ENCODE measurements at places on chromosomes 2 and 18.

DNA sequence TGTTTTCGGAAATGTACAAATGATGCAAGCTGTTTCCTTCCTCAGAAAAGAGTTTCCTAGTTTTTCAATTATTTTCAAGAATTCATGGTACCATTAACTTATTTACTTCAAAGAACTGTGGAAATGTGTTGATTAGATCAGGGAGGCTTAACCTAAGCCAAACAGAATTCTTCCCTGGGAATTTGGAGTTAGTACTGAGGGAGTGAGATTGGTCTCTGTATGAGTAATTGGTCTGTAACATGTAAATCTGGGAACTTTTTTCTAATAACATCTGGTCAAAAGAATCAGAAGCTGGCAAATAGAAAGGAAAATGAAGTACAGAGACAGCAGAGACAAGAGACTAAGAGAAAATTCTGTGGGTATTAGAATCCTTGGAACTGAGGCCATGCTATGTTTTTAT lies 145.8 kb downstream of the BABAM2 start:
- DNase-seq, result no peak

DNA sequence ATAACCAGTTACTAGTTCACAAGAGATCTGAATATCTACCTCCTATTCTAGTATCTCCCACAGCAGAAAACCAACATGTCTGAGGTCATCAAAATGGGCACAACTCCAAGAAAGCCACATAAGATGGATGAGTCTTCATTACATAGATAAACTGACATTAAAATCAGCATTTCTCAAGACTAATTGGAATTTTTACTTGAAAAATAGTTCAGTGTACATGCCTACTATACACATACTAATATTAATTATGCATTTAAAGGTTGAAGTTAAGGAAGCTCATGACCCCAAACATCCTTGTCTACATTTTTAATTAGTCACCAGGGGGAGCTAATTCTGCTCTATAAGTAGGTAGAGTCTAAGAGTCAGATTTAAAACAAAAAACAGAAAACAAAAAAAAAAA lies 41.9 kb downstream of the ZNF521 start:
- DNase-seq, result no peak

GRCh38 chr2:36670881-36671595 lies 25.5 kb upstream of the VIT start:
- no peak for DNase-seq

DNA sequence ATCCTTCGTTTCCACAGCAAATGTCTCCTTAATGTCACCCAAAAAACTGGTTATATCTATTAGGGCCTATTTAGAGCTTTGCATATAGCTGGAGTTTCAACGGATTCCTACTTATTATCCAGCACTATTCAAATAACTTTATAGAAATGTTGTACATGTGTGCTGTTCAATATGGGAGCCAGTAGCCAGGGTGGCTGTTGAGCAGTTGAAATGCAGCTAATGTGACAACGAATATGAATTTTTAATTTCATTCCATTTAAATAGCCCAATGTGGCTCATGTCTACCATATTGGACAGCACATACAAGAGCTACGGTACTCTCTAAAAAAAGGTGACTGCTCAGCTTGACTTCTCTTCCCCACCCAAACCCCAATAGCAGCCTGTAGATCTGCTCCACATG lies 2.4 kb downstream of the APOB start:
- DNase-seq, result no peak

- no peak for DNase-seq
Observed at GRCh38 chr2:239140346-239141020, 260.3 kb downstream of the HDAC4 start.

DNA sequence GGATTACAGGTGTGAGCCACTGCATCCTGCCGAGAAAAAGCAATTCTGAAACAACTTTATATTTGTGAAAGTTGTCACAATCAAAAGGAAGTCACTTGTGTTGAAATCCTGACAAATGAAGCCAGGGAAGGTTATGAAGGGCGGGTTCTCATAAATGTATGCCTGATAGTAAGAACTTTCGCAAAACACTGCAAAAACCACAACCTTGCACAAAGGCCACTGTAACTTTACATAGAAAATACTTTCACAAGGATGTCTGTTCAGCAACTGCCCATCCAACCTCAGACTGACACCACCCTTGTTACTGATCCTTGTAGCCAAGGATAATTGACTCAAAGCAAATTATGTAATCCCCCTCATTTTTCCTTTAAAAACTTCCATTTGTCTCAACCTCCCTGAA lies 90.6 kb downstream of the SLC4A3 start:
- DNase-seq, result no peak

GRCh38 chr2:205758051-205758450 lies 75.8 kb downstream of the NRP2 start:
- no peak for DNase-seq

DNA sequence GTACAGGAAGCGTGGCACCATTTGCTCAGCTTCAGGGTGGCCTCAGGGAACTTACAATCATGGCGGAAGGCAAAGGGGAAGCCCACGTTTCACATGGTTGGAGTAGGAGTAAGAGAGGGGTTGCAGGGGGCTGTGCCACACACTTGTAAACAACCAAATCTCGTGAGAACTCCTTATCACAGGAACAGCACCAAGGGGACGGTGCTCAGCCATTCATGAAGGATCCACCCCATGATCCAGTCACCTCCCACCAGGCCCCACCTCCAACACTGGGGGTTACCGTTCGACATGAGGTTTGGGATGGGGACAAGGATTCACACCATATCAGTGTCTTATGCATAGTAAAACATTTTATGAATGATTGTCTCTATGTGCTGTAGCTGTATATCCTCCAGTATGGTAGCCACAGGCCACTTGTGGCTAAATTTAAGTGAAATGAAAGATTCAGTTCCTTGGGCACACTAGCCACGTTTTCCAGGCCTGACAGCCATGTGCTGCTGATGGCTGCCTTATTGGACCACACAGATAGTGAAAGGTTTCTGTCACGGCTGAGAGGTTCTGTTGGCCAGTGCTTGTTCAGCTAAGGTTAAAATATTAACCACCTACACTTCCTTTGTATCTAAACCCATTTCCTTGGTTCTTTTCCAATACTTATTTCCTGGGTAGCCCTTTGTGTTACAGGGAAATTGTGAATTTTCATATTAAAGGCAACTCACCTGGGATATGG lies 77.3 kb downstream of the AGAP1 start:
- no peak for DNase-seq

DNA sequence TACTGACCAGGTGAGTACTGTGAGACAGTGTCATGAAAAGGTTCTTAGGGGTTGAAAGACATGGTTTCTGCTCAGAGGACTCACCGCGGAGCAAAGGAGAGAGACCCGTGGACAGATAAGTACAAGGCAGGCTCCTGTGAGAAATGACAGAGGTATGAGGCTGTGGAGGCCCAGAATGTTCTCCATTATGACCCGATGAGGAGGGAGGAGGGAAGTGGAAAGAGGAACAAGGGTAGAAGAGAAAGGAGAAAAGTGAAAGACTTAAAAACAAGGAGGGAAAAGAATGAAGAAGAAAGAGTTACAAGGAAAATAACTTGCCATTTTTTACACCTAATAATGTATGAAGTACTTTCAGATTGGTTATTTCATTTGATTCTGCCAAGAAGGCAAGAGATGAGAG lies 29.8 kb downstream of the MAPRE3 start:
- DNase-seq, result no peak

GRCh38 chr2:200242570-200242969 lies 63.9 kb upstream of the SPATS2L start:
- no peak for DNase-seq

GRCh38 chr2:205699515-205700289 lies 17.4 kb downstream of the NRP2 start:
- no peak for DNase-seq

- no peak for DNase-seq
Observed at GRCh38 chr2:204869132-204869823, 324.0 kb downstream of the PARD3B start.

GRCh38 chr2:132573444-132574007 lies 96.5 kb downstream of the LYPD1 start:
- no peak for DNase-seq

- DNase-seq, result no peak
Observed at GRCh38 chr2:149075853-149076252, 37.4 kb downstream of the LYPD6B start.

GRCh38 chr2:16275661-16276060 lies 335.3 kb downstream of the MYCN start:
- DNase-seq, result no peak

DNA sequence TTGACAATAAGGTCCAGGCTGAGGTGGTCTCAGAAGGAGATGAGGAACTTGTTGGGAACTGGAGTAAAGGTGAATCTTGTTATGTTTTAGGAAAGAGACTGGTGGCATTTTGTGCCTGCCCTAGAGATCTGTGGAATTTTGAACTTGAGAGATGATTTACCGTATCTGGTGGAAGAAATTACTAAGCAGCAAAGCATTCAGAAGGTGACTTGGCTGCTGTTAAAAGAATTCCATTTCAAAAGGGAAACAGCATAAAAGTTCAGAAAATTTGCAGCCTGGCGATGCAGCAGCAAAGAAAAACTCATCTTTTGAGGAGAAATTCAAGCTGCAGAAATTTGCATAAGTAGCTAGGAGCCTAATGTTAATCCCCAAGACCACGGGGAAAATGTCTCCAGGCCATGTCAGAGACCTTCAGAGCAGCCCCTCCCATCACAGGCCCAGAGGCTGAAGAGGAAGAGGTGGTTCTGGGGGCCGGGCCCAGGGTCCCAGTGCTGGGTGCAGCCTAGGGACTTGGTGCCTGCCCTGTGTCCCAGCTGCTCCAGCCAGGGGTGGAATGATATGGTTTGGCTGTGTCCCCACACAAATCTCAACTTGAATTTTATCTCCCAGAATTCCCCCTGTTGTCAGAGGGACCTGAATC lies 73.5 kb downstream of the FIGN start:
- DNase-seq, result no peak

- no peak for DNase-seq
Observed at GRCh38 chr2:19490846-19491435, 132.5 kb upstream of the OSR1 start.

DNA sequence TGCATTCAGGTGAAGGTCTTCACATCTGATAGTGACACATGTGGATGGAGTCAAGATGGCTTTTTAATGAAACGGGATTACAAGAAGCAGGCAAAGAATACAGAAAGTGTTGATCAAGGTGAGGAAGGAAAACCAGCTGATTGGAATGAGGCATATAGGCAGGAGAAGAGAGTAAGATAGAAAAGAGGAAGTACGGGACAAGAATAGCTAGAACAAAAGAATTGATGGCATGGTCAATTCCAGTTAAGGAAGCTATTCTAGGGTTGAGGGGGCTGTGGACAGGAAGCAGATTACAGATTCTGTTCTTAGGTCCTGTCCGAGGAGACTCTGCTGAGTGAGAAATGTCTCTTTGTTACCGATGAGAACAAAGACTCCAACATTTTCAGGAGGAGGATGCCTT lies 13.2 kb upstream of the NCK2 start:
- DNase-seq, result no peak

DNA sequence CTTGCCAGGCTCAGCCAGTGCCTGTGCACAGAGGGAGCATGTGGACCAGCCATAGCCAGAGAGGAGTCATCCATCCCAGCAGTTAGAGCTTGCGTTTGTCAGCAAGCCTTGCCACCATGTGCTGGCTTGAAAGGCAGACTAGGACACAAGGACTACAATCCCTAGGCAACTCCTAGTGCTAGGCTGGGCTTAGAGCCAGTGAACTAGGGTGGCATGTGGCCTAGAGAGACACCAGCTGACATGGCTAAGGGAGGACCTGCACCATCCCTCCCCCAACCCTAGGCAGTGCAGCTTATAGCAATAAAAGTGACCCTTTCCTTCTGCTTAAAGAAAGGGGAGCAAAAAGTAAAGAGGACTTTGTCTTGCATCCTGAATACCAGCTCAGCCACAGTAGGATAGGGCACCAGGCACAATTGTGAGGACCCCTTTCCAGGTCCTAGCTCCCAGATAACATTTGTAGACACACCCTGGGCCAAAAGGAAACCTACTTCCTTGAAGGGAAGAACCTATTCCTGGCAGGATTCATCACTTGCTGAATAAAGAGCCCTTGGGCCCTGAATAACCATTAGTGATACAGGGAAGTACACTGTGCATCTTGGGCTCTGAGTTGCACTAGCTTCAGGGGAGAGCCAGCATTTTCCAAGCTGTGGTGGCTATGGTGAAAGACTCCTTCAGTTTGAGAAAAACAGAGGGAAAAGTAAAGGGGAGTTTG lies 38.7 kb upstream of the UXS1 start:
- no peak for DNase-seq

DNA sequence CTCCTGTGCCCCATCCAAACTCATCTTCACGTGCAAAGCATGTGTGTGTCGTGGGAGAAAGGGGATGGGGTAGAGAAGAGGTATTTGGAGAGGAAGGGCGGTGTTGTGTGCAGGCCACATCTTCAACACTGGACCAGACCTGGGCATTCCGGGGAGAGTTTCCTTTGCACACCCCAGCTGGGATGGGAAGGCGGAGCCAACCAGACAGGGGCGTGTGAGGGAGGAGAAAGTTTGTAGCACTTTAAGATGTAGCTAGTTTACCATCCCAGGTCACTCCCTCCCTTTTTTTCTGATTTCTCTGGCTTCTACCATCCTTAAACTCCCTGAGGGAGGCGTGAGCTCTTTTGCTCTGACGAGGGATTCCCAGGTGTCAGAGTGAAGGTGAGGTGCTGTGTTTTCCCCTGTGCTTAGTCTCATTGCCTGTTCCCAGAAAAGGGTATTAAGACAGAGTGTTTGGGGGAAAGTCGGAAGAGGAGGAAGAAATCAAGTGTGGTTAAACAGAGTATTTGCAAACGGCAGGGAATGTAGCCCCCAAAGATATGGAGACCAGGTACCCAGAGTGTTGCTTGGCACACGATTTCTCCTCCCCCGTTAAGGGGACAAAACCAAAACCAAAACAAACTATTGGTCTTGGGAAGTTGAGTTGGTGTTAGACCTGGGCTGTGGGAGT lies 1.6 kb downstream of the SETBP1 start:
- DNase-seq, result no peak

DNA sequence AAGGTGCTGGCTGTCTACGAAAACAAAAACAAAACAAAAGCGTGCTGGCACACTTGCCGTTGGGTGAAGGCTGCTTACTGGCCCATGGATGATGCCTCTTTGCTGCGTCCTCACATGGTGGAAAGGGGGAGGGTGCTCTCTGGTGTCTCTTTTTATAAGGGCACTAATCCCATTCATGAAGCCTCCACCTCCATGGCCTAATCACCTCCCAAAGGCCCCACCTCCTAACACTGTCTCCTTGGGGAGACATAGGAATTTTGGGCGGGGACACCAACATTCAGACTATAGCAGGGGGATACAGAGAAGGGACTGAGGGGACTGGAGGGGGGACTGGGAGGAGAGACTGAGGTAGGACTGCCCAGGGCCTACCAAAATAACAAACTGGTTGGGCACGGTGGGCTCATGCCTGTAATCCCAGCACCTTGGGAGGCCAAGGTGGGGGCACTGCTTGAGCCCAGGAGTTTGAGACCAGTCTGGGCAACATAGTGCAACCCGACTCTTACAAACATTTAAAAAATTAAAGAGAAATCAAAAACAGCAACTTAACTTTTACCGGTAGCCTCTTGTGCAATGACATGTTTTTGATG lies 14.5 kb downstream of the PTMA start:
- no peak for DNase-seq

DNA sequence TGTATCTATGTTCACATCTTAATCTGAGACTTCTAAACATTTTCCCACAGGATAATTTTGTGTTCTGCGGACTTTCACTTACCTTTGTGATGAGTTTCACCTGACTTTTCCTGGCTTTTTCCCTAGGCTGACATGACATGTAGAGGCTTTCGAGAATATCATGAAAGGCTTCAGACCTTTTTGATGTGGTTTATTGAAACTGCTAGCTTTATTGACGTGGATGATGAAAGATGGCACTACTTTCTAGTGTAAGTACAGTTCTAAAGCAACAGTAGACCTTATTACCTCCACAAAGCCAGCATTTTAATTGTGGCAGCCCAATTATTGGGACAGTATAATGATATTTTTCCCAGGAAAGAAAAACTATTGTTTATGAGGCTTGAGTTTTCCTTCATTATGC lies 34.1 kb upstream of the METAP1D start:
- no peak for DNase-seq
